ENCODE measurements at places on chromosomes 3 and 15.

- DNase-seq = no peak
Observed at GRCh38 chr3:80606073-80606472, 838.3 kb upstream of the ROBO1 start.

- no peak for DNase-seq
Observed at GRCh38 chr3:133042778-133043177, 4.6 kb downstream of the TMEM108 start.

- no peak for DNase-seq
Observed at GRCh38 chr3:66428733-66429132, 72.1 kb downstream of the LRIG1 start.

DNA sequence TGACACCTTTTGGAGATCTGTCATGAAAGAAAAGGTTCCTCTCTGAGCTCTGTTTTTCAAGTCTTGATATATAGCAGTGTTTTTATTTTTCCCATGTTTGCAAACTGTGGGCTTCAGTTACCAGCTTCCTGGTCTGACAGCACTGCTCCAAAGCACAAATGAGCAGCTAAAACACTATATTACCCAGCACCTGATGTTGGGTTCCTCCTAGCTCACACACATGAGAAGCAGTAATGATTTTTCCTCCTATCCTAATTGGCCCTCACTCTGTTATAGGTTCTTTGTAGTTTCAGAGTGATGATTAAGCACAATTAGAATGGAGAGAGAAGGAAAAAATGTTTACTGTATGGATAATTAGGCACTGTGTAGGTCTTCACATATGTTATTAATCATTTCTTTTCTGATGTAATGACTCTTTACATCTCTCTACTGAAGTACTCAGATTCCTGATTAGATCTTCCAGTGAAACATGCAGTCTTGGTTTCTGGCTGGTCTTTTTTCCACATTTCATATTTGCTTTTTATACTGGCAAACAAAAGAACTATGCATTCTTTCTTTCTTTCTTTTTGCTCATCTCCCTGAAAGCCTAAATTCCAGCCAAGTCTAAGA, 939.7 kb downstream of the NSUN3 start:
- no peak for DNase-seq

DNA sequence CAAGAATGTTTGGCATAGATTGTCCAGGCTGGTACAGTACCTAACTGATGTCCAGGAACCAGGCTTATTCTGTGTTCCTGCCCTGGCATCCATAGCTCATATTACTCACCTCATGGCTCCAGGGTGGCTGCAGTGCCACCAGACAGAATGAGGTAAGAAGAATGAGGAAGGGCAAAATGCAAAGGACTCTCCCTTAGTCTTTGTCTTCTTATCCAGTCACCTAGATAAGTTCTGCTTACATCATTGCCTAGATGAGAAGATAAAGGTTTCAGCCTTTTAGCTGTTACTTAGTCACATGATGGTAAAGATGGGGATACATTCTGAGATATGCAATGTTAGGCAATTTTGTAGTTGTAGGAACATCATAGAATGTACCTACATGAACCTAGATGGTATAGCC, 45.8 kb downstream of the CHP1 start:
- no peak for DNase-seq

All from MV-4-11 (cell line).